Melanocyte of skin (primary cell): ENCODE measurements at places on chromosomes 11 and 22. TPM values are rescaled to one million over a fixed set of nuclear protein-coding genes. Genes with fewer than 3 reads are reported as not detected.

Gene SSTR3
- not detected in 2 replicates for total RNA-seq

Gene OR52N4
- not detected in 2 replicates for total RNA-seq

Gene SLCO2B1
- total RNA-seq: 0.93 and 5.3 TPM in 2 replicates

Gene PIH1D2
- 3.4 and 4.0 TPM in 2 replicates for total RNA-seq

Gene LGALS12
- total RNA-seq: not detected in 2 replicates

Gene FAM227A
- total RNA-seq: 1.7 and 2.2 TPM in 2 replicates

Gene OR5F1
- not detected in 2 replicates for total RNA-seq

Gene TREH
- not detected in 2 replicates for total RNA-seq
